Umbilical cord (tissue), 2 donors: ENCODE measurements at places on chromosomes 3 and 15. TPM values are rescaled to one million over a fixed set of nuclear protein-coding genes. Genes with fewer than 3 reads are reported as not detected.
A peak's percentile ranks its signal among the peaks of the same experiment; 100 is the strongest.

DNA sequence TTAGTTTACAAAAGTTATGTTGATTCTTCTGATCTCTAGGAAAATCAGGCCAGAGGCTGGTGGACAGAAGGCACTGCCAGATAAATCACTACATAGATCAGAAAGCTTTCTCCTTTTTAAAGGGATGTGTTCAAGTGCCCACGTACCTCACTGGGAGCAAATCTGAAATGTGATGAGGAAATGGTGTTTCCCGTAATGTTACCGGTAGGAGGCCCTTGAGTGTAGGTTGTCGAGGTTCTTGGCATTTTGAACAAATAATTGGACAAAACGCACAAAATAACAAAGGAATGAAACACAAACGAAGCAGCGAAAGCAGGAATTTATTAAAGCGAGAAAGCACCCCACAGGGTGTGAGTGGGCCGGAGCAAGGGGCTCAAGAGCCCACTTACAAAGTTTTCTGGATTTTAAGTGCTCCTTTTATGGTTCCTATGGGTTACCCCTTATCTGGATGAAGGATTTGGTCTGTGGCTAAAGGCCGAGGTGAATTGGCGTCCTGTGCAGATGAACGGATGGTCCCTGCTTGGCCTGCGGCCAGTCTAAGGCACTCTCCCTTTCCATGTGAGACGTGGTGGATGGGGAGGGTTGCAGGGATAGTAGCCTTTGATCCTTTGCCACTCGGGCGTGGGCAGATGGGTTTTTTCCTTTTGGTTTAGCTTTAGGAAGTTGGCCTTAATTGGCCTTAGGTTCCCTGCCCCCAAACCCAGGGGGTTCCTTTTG lies 1.0 kb downstream of the SNX1 start:
- peak; percentile 34 for DNase-seq

- DNase-seq, result peak; percentile 67
Measured at GRCh38 chr15:74240002-74240568, 4.0 kb downstream of the CCDC33 start.

GRCh38 chr15:34223904-34224596 lies 766 bp upstream of the EMC4 start:
- DNase-seq, result peak; percentile 21

DNA sequence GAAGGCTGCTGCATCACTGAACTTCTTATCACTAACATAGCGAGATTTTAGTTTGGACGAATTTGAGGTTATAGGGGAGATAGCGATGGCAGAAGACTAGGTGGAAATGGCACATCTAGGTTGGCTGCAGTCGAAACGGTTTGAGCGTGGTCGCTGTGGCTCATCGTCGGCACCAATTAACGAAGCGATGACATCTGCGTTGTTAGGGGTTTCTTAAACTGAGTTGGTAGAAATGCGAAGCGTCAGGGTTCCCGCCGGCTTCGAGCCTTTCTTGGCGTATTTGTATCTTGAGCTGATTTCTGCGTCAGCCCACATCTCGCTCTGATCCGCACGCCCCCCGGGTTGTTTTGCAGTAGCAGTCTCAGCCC lies 319 bp downstream of the LNP1 start:
- DNase-seq, result no peak

- DNase-seq, result no peak
Measured at GRCh38 chr3:44424758-44425157, 52.7 kb downstream of the ZNF445 start.

DNA sequence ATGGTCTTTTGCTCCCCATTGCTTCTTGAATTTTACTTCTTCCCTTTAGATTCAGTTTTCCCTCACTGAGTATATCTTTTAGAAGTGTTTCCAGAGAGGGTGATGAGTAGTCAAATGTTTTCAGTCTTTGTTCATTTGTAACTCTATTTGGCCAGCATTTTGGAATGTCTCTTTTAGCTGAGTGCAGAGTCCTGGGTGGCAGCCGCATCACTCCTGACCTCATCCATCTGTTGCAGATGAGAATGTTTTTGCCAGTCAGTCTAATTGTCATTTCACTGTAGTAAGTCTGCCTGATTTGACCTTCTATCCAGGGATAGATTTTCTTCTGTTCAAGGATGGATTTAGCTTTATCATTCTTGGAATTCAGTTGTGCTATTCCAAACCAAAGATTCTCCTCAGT lies 7.3 kb downstream of the SRPRB start:
- DNase-seq, result no peak

DNA sequence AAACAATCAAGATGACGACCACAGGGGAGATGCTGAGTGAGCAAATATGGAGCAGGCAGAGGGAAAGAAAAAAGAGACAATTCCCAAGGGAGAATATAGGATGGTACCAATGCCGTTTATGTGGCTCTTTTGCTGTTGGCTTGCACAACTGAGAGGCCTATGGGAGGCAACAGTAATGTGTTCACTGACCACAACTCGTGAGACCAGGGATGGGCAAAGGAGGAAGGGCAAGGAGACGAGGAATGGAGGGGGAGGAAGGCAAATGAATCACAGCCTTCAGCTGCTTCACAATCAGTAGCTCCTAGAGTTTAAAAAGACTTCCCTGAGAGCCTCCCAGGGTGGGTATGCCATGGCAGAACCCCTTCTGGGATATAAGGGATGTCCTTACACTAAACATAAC lies 131.5 kb downstream of the SLC9A9 start:
- no peak for DNase-seq

The CIP2A gene
- 11.6 TPM for total RNA-seq

The SLC28A2 gene
- total RNA-seq, result not detected

The GOLGA8B gene
- total RNA-seq, result 56.6 TPM

The BNC1 gene
- total RNA-seq, result 6.3 TPM
